CD4-positive, alpha-beta T cell treated with Interleukin-4 for 4 hours (primary cell): ENCODE measurements at places on chromosomes 11 and 22.
A peak's percentile ranks its signal among the peaks of the same experiment; 100 is the strongest.

DNA sequence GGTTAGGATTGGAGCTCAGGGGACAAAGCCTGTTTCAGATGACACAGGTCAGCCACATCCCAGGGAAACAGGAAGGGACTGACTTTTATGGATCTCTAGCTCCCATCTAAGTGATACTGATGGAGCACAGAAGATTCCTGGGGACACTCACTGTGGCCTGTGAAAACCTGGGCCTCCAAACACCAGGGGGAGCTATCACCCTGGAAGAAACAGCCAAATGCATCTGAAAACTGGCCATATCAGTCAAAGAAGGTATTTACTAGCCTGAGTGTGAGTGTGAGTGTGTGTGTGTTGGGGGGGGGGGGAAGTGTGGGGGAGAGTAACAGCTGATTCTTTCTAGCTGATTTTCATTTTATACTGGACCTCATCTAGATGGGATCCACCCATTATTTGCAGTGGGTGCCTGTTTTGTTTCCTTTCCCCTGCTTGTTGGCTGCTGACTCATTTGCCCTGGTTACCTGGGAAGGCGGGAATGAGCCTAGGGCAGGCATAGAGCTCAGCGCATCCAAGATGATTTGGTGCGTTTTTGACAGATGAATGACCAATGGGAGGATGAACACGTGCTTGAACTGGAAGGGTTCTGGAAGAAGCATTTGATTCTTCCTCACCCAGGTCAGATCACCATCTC, 284.0 kb downstream of the KIRREL3 start:
- peak; percentile 11 for DNase-seq

DNA sequence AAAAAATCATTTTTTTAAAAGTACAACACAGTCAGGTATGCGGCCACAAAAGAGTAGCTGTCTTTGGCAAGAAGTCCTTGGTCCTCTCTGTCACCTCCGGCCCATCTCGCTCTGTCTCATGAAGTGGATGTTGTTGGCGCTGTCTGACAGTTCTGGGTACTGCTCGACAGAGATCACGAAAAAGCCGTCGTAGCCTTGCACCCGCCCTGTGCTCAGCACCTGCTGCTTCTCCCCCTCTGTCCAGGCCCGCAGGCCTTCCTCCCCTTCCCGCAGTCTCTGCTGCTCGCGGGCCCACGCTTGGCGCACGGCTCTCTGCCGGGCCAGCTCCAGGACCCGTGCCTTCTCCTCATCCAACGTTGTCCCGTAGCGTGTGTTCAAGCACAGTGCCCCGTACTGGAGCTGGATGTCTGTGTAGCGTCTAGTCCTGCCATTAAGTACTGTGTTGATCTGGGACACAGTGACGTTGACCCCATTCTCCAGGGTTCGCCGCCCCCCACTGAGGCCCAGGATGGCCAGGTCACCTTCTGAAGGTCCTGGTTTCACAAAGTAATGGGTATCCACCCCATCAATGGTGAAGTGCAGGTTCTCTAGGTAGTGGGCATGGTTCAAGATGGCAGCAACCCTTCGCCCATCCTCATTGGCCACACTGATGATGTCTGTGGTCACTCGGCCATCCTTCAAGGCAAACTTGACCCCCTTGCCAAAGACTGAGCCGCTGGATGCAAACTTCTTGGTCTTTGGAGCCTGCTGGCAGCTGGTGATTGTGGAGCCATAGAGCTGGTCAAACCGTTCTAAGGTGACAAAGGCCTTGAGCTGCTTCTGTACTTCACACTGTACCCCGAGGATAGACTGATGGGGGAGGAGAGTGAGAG, 83.5 kb upstream of the NARS2 start:
- no peak for DNase-seq

DNA sequence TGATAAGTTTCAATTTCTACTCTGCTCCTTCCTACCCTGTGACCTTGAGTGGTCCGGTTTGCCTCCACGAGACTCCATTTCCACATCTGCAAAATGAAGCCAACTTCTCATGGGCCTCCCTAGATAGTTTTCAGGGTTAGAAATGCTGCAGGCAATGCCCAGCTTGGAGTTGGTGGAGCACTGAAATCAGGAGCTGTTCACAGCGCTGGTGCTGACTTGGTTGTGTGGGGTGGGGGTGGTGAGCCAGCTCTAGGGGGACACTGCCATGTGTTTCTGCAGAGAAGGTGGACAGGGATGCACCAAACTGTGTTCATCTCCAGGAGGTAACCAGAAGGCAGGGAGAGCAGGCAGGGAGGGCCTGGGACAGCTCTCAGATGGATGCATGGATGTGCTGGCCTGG, 37.0 kb downstream of the SGSM1 start:
- DNase-seq, result no peak

DNA sequence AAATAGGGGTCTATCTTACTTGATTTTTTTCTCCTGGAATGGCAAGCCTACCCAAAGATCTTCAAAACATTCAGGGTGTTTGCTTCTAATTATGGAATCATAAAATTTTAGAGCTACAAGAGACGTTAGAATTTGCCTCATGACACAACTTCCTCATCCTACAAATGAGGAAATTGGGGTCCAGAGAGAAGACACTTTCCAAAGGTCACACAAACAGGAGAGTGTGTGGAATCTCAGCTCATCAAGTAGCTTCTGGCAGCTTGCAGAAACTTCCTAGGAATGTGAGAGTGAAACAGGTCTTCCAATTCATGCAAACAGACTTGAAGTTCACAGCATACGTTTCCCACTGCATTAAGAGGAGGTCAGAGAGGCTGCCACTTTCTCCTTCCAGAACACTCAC, 976.0 kb downstream of the OPCML start:
- no peak for DNase-seq

- DNase-seq, result no peak
Measured at GRCh38 chr11:94760296-94760695, 7.9 kb upstream of the AMOTL1 start.

DNA sequence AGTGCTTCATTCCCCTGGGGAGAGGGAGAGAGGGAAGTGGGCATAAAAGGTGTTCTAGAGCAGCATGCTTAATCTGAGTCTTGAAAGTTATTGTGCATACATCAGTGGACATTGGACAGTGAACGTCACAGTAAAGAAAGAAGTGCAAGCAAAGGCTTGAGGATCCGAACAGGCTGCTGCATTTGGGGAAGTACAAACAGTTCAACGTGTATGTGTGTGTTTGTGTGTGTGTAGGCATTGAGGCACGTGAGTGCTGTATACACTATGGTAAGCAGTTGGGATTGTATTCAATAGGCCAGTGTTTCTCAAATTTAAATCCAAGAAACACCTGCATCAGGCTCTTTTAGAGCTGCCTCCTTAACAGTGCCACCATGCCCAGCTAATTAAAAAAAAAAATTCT, 10.4 kb upstream of the EIF3M start:
- DNase-seq, result no peak

DNA sequence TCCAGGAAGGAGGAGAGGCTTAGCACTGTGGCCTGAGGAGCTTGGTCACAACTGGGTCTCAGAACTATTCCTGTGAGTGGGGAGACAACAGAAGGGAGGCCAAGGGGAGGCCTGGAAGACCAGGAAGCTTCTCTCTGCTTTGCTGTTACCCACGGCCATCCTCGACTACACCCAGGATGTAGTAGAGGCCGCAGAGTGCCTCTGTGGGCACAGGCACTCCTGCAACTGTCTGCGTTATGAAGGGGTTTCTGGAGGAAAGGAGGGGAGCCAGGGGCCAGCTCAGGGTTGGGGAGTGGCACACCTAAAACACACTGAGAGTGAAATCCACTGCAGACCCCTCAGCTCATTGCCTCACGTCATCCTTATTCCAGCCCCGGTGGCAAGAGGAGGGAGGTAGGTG, 3.8 kb upstream of the MFRP start:
- no peak for DNase-seq

GRCh38 chr22:33240888-33241475, 182.8 kb upstream of the SYN3 start:
- no peak for DNase-seq

DNA sequence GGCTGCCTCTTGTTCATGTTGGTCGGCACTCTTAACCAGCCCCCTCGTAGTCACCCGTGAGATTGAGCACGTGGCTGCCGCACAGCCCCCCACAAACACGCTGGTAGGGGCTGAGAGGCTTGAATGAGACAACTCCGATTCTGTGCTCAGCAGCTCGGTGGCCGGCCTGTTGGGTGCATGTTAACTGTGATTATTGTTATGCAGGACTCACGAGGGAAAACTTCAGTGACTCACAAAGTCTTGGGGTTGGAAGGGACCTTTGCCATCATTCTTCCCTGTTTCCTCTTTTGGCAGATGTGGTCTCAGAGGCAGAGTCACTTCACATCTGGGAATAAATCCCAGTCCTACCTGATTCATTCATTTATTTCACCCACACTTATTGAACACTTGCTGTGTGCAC, 75.2 kb downstream of the ADAMTS15 start:
- no peak for DNase-seq

DNA sequence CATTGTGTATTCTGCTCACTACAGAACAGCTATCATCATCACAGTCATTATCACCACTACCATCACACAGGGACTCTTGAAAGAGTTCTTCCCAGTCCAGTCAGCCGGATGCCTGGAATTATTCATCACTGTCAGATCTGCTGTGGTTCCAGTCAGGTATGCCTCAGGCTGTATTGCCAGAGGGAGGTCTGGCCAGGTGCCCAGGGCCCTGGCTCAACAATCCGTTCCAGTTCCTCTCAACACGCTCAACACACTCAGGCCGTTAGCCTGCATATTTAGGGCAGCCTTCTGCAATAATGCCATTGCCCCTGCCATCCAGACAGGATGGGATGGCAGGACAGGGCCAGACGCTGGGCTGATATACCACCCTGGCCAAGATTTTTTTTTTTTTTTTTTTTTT, 28.6 kb upstream of the RASL10A start:
- DNase-seq, result no peak

GRCh38 chr11:90587896-90588295, 365.0 kb upstream of the CHORDC1 start:
- no peak for DNase-seq

GRCh38 chr11:846496-847098, 3.9 kb downstream of the TSPAN4 start:
- DNase-seq, result no peak

GRCh38 chr11:33307984-33308383, 50.8 kb downstream of the HIPK3 start:
- no peak for DNase-seq

- no peak for DNase-seq
Measured at GRCh38 chr11:92227959-92228935, 3.6 kb downstream of the FAT3 start.

DNA sequence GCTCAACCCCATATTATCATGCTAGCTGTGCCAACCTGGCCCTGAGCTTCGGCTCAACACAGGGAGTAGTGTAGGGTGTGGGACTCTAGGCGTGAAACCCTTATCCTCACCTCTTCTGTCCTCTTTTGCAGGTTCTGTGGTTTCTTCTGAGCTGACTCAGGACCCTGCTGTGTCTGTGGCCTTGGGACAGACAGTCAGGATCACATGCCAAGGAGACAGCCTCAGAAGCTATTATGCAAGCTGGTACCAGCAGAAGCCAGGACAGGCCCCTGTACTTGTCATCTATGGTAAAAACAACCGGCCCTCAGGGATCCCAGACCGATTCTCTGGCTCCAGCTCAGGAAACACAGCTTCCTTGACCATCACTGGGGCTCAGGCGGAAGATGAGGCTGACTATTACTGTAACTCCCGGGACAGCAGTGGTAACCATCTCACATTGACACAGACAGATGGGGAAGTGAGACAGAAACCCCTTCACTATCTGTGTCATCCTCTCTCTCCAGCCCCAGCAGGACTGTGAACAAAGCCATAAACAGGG, 76.4 kb downstream of the GGTLC2 start:
- DNase-seq, result peak; percentile 23

GRCh38 chr11:117565709-117566108, 231.3 kb downstream of the DSCAML1 start:
- DNase-seq, result no peak

DNA sequence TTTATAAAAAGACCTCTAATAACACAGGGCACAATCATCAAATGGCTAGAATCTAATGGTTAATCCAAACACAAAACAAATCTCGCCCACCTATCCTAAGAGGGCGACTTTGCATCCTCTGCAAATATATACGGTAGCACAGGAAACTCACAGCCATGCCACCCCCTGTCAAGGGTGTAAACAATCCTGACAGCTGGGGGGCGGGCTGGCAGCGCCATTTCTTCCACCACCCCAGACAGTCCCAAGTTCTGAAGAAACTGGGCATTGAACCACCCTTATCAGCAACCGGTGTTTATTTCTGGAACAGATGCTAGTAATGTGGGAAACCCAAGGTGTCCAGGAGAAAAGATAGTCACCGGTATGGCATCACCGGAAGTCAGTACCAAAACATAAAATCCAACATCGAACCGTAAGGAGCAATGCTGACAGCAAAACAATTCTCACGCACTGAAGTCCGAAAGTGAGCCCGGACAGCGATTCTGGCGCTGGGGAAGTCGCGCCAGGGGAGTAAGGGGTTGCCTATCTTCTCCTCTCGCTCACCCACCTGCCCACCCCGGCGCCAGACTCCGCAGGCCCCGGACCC, 825 bp downstream of the FBXO3 start:
- peak; percentile 42 for DNase-seq

DNA sequence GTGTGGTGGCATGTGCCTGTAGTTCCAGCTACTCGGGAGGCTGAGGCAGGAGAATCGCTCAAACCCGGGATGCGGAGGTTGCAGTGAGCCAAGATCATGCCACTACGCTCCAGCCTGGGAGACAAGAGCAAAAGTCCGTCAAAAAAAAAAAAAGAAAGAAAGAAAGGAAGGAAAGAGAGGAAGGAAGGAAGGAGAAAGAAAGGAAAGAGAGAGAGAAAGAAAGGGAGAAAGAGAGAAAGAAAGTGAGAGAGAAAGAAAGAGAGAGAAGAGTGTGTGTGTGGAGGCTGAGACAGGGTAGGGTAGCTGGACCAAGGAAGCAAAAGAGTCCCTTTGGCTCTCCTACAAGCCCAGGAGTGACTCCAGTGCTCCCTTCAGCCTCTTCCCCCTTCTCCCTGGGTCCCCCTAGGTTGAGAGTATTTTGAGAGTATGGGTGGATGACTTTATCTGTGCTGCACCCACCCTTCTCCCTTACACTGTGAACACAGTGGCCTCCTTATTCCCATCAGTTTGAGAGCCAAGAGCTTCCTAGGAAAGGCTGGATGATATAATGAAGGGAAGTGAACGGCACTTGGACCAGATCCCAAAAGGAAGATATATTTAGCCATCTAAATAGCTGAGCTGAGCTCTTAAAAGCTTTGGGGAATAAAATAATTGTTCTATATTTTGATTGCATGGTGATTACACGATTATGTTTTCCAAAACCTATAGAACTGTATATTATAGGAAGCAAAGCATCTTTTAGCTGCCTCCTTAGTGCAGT, 9.5 kb upstream of the DENND5A start:
- no peak for DNase-seq

GRCh38 chr11:43243927-43244326, 67.9 kb upstream of the API5 start:
- no peak for DNase-seq

- DNase-seq, result no peak
Measured at GRCh38 chr11:100573911-100574513, 113.1 kb upstream of the ARHGAP42 start.

- no peak for DNase-seq
Measured at GRCh38 chr11:64845129-64845775, 799 bp upstream of the CDC42BPG start.

- DNase-seq, result no peak
Measured at GRCh38 chr22:38828616-38829205, 15.1 kb downstream of the NPTXR start.

GRCh38 chr11:19679952-19680828, 32.4 kb upstream of the NAV2 start:
- DNase-seq, result no peak
